ENCODE measurements at places on chromosomes 3 and 15.

GRCh38 chr3:187838016-187838540, 92.8 kb upstream of the BCL6 start:
- DNase-seq: no peak

DNA sequence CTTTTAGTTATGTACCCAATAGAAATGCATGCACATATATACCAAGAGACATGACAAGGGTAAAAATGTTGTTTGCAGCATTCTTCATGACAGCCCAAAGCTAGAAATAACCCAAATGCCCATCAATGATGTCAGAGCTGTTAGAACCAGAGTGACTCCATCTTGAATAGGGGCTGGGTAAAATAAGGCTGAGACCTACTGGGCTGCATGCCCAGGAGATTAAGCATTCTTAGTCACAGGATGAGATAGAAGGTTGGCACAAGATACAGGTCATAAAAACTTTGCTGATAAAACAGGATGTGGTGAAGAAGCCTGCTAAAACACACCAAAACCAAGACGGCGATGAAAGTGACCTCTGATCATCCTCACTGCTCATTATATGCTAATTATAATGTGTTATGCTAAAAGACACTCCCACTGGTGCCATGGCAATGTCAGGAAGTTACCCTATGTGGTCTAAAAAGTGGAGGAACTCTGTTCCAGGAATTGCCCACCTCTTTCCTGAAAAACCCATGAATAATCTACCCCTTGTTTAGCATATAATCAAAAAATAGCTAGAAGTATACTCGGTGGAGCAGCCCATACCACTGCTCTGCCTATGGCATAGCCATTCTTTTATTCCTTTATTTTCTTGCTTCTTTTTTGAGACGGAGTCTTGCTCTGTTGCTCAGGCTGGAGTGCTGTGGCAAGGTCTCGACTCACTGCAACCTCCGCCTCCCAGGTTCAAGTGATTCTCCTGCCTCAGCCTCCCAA, 32.9 kb downstream of the ZBTB11 start:
- peak; percentile 54 for DNase-seq

GRCh38 chr15:68353421-68354135, 76.0 kb downstream of the FEM1B start:
- no peak for DNase-seq

DNA sequence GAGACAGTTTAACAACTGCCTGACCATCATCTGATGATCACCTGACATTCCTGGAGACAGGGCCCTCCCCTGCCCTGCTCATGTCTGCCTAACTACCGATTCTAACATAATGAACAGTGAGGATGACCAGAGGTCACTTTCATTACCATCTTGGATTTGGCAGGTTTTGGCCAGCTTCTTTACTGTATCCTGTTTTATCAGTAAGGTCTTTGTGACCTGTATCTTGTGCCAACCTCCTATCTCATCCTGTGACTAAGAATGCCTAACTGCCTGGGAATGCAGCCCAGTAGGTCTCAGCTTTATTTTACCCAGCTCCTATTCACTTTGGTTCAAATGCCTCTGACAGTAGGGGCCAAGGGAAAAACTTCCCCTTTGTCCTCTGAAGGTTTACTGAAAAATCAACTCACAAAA, 40.2 kb downstream of the METTL6 start:
- no peak for DNase-seq

GRCh38 chr3:144957398-144958101, 985.9 kb downstream of the DIPK2A start:
- no peak for DNase-seq

DNA sequence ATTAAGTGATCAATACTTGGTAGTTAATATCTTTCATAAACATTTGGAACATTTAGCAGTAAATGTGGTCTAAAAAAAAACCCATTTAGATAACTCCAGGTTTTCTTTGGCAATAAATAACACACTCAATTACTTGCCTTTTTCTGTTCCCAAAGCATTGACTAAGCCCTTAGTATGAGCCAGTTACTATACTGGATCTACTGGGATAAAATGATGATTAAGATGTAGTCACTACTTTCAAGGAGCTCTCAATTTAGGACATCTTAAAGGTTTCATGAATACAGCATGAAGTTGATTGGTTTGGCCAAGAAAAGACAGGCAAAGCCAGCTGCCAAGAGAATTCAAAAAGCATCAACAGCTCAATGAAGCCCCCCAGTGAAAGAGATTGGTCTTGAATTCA, 250.9 kb downstream of the EPHA3 start:
- no peak for DNase-seq

DNA sequence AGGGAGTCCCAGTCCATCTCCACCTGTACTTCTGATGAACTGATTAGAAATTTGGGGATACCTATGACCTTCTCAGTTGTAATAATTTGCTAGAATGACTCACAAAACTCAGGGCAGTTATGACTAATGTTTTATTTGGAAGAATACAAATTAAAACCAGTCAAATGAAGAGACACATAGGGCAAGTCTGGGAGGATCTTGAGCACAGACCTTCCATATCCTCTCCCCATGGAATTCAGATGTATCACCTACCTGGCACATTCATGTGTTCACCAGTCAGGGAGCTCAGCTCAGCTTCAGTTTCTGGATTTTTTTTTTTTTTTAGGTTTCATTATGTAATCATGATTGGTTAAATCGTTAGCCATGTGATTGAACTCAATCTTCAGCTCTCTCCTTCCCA, 247.7 kb downstream of the VGLL3 start:
- DNase-seq: no peak

GRCh38 chr15:68676011-68676605, 97.3 kb downstream of the CORO2B start:
- DNase-seq: no peak

- DNase-seq: no peak
These were observed 93.0 kb downstream of the MEIS2 start for GRCh38 chr15:37007301-37007700.

- no peak for DNase-seq
These were observed 39.8 kb downstream of the ACSBG1 start for GRCh38 chr15:78194568-78194925.

- DNase-seq: no peak
These were observed 216.3 kb upstream of the MLF1 start for GRCh38 chr3:158354713-158355112.

DNA sequence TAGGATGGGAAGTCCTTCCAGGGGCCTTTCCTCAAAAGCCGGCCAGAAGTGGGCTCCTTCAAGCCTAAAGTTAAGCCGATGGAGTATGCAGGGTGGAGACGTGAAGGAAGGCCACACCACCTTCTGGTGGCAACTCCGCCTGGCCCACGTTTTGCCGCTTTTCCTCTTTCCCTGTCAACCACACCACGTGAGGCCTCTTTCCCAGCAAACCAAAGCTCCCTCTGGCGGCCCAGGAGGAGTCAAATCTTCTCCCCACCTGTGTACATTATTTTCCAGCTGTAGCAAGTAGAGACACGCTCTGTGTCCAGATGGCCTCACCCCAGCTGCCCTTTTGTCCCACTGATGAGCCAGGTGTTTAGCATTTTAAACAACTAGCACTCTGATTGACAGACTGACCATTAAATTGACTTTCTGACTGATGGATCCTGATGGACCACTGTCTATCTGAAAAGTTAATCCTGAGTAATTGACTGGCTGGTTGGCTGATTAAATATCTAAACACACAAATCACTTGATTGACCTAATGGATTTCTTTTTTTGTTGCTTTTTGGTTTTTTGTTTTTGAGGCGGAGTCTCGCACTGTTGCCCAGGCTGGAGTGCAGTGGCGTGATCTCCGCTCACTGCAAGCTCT, 59.6 kb upstream of the ZBTB38 start:
- DNase-seq: no peak

- DNase-seq: no peak
These were observed 476.7 kb upstream of the CBLB start for GRCh38 chr3:106345353-106346027.

- no peak for DNase-seq
These were observed 4.2 kb downstream of the UBXN7 start for GRCh38 chr3:196428041-196428440.

DNA sequence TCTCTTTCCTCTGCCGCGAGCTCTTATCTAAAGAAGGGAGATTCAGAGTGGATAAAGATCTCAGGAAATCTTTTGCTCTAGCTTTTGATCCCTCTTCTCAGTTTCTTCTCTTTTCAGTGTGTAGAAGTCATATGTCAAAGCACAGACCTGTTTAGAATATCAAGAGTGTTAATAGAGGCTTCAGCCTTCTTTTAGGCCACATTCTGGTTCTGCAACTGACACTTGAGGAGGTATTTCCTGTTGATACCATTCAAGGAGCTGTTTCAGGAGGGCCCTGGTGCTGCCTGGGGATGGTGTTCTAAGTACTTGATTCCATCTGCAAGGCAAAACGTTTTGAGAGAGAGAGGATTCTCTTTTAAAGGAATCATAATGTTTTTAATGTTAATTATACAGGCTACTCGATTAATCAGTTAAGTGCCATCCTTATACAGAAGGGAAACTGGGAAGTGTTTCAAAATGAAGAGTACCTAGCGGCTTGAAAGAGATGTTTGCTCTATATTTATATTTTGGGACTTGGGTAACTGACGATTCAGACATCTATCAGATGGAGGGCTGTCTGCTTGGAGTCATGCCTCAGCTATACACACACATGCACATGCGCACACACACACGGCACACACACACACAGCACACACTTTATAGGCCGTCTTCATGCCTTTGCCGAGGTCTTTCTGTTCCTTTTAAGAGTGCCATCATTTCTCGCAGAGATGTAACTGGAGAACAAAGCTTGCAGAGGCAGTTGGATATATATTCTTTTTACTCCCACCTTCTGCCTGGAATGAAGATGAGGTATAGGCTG, 313.9 kb downstream of the PTPRG start:
- no peak for DNase-seq

- DNase-seq: no peak
These were observed 29.8 kb downstream of the NMNAT3 start for GRCh38 chr3:139647866-139648435.

DNA sequence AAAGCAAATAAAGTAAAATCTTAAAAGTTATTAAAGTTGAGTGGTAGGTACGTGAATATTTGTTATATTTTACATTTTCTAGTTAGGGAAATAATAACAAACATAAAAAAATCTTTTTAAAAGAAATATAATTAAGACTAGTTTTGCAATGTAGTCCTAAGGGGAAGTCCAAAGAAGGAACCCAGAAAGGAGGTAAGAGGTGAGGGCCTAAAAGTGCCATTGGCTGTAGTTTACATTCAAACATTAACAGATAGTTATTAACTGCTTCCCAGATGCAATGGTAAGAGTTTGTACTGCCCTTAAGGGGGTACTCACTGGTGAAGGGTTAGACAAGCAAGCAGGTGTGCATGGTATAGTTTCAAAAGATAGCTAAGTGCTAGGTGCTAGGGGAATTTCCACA, 79.2 kb downstream of the B3GALNT1 start:
- no peak for DNase-seq

DNA sequence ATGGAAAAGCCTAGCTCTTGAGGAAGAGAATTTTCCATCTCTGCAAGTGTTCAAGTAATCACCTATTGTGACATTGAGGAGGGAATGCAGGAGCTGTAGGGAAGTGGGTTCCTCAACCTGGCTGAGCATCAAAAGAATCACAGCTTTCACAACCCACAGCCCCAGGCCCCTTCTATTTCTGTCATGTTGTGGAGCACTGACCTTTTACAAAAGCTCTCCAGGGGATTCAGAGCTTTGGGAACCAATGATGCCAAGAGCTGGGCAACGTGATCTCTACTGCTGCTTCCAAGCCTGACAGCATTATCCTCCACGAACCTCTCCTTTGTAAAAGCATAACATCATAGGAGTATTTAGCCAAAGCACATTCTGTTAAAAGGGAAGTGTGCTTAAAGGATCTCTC, 231.1 kb downstream of the ADAMTS9 start:
- no peak for DNase-seq

GRCh38 chr15:90749754-90750153, 32.6 kb downstream of the BLM start:
- no peak for DNase-seq

DNA sequence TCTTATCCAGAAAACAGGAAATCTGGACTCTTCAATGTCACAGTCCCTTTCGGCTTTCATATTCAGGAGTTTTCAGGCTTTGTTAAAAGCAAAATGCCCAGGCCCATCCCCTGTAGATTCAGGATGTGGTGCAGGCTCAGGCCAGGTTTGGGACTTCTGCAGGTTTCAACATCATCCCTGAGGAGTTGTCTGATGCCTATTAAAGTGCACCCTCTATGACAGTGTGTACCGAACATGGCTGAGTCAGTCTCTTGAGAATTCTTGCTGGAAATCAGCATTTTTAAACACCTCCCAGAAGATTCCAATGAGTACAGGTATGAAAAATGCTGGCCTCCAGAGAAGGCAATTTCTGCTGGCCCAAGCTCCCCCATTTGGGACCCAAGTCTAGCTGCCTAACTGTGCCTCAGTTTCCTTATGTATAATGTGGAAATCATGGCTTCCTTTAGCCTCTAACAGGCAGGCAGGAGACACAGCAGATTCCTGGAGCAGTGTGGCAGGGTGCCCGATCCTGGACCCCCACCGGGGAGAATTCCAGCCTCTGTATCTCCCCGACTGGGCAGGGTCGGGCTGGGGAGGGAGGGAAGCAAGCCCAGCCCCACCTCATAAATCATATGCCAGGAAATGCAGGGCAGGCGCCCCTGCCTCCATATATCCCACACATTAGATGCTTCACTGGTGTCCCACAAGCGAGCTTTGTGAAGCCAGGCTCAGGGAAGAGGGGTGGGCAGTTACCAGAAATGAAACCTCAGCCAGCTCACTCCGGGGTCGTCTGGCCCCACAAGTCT, 44.4 kb upstream of the SLC6A11 start:
- DNase-seq: no peak

- DNase-seq: peak; percentile 34
These were observed 756 bp upstream of the RASGRF1 start for GRCh38 chr15:79091204-79091867.

- DNase-seq: no peak
These were observed 55.2 kb downstream of the PXYLP1 start for GRCh38 chr3:141286856-141287255.

- no peak for DNase-seq
These were observed 3.7 kb downstream of the FSTL1 start for GRCh38 chr3:120446891-120447668.
